ENCODE measurements at places on chromosomes 2 and 18.

DNA sequence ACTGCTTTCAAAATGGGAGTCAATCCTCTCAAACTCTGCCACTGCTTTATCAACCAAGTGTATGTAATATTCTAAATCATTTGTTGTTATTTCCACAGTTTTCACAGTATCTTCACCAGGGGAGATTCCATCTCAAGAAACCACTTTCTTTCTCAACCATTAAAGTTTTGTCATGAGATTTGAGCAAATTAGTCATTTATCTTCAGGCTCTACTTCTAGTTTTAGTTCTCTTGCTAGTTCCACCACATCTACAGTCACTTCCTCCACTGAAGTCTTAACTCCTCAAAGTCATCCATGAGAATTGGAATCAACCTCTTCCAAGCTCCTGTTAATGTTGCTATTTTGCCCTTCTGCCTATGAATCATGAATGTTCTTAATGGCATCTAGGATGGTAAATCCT lies 545.8 kb downstream of the ARHGAP15 start:
- no peak for DNase-seq

DNA sequence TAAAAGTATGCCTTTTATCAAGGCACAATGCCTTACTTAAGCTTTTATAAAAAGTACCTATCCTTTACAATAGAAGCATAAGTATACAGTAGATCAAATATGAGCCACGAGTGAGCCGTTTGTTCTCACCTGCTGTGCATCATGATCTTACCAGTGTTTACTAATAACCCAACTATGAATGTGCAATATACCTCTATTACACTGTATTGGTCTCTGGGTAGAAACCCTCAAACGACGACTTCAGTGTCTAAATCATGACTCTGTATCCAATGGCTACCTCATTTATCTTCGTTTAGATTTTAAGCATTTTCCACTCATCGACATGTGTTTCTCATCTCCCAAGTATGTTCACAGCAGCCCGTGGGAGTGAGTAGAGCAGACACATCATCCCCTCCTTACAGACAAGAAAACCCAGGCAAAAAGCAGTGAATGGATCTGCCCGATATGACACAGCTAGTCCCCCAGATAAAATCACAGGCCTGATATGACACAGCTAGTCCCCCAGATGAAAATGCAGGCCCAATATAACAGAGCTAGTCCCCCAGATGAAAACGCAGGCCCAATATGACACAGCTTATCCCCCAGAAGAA lies 279.8 kb downstream of the TNS1 start:
- DNase-seq: no peak

GRCh38 chr2:230895536-230896345 lies 29.3 kb downstream of the GPR55 start:
- peak; percentile 33 for DNase-seq

DNA sequence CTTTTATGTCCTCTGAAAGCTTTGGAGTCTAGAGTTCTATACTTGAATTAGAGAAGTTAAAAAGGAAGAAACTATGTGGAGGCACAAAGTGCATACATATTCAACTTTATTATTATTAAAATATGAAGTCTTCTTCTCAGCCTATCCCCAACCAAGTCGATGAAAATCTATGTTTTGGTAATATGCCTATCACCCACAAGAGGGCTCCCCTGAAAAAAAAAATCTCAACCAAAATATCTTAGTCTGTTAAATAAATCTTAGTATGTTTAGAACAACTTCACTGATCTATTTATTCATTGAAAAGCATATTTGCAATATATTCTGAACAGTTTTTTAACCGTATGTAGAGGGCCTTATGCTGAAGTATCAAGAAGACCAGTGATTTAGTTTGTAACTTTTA lies 804.5 kb downstream of the TDRD15 start:
- DNase-seq: no peak

DNA sequence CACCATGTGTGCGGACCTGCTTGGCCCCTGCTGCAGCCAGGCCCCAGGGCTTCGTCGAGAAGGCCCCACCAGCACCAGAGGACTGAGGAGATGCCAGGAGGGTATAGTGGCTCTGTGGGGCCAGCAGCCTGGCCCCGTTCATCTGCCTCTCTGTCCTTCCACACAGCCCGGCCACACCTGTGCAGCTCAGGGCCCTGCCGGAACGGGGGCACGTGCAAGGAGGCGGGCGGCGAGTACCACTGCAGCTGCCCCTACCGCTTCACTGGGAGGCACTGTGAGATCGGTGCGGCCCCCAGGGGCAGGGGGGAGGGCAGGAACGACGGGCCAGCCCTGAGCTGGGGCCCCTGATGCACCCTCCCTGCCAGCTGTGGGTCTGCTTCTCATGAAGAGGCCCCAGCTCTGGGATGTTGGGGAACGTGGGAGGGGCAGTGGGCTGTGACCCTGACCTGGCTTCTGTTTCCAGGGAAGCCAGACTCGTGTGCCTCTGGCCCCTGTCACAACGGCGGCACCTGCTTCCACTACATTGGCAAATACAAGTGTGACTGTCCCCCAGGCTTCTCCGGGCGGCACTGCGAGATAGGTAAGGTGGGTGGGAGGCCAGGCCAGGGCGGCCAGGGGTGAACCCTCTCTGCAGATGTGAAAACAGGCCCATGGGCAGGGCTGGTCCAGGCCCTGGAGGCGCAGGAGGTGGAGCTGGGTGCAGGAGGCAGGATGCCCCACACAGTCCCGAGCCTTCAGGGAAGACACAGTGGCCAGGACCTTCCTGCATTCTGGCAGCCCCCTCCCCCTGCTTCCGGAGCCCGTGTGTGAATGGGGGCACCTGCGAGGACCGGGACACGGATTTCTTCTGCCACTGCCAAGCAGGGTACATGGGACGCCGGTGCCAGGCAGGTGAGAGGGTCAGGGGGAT lies 50.3 kb downstream of the MTERF4 start:
- no peak for DNase-seq

DNA sequence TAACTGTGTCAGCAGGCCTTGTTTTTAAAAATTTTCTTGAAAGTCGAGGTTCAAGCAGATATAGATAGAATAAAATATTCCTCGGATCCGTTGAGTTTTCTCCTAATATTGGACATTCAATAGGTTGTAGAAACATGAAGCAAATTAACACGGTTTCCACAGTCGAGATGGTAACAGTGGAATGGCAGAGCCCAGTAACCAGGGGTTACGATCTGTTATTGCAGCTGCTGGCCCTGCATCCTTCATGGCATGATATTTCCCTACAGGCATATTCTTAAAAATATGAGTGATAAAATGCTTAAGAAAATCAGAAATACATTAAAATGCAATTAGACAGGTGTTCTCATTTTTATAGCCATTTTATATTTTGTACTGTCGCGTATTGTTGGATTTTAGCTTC lies 117.6 kb downstream of the SNTG2 start:
- no peak for DNase-seq

DNA sequence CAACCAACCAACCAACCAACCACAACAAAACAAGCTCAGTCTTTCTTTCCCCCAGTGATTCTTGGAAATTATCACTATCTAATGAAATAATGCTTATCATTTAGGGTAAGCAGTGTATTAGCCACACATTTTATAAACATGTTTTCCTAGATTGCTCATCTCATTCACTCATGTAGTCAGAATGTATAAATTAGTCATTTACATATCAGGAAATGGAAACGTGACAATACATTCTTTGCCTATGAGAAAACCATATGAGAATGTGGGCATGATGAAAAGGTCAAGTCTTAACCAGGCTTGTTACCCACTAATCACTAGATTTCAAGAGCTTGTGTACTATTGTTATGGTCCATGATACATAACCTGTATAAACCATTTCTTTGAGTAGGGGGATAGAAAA lies 1583.4 kb upstream of the PIK3C3 start:
- DNase-seq: no peak

DNA sequence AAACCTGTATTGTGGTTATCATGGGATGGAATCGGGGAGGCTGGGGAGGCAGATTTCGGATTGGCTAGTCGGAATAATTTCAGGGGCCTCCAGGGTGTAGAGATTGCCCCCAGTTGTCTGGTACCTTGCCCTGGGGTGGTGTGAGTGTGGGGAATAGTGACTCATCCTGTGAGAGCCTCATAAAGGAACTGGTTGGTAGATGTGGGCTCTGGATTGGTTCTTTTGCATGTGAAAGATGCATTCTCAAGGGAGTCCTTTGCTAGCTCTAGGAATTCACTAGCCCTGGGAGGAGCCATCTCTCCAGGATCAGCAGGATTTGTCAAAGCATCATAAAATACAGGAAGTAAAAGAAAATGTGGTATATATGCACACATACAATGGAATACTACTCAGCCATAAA lies 331.6 kb downstream of the SETBP1 start:
- DNase-seq: no peak

DNA sequence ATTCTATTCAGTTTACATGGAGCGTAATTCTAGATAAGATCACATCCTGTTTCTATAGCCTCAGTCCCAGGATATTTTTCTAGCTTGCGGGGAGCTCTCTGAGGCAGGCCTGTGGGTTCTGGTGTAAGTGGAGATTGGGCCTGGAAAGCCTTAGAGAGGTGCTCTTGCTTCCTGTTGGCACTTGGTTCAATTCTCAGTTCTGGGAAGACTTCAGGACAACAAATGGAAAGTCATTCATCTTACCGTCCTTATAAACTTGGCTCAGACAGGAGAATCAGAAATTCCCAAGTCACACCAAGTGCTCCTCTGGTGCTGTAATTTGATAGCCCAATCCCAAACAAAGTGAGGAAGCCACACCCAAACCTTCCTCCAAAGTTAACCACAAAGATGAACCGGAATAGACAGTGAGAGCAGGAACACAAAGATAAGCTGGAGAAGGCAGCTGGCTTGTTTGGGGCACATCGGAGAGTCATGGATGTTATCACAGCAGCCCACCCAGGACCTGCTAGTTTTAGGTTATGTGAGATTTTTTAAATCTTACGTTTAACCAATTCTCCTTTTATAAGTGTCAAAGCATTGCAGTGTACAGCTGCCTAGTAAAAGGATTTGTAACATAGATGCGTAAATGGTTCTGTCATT lies 144.3 kb upstream of the MAP3K20 start:
- DNase-seq: peak; percentile 50

GRCh38 chr18:48947092-48947491 lies 3.7 kb downstream of the SMAD7 start:
- no peak for DNase-seq

Data from adrenal gland (tissue), 19 donors.